ENCODE measurements at places on chromosomes 7 and 10. TPM values are rescaled to one million over a fixed set of nuclear protein-coding genes. Genes with fewer than 3 reads are reported as not detected.

DNA sequence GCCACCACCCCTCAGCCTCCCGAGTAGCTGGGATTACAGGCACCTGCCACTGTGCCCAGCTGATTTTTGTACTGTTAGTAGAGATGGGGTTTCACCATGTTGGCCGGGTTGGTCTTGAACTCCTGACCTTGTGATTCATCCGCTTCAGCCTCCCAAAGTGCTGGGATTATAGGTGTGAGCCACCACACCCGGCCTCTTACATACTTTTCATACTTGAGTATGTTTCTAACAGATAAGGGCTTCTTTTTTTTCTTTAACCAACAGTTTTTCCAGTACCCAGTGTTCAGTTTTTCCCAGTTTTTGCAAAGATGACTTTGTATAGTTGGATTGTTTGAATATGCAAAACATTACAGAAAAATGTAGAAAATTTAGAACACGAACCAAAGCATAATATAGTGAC is 7.7 kb downstream of the EIF4H start:
- no peaks in the 10 kb centered on the region for H3K27me3 ChIP-seq
- H3K4me3 ChIP-seq, result no peak overlapping the region
- H3K36me3 ChIP-seq, result peaks cover 2% of the 10 kb centered on the region
- H3K4me1 ChIP-seq, result peaks cover 91% of the 10 kb centered on the region

Gene TBX20
- total RNA-seq, result 0.17 TPM

Gene PSD
- 28.3 TPM for total RNA-seq

DNA sequence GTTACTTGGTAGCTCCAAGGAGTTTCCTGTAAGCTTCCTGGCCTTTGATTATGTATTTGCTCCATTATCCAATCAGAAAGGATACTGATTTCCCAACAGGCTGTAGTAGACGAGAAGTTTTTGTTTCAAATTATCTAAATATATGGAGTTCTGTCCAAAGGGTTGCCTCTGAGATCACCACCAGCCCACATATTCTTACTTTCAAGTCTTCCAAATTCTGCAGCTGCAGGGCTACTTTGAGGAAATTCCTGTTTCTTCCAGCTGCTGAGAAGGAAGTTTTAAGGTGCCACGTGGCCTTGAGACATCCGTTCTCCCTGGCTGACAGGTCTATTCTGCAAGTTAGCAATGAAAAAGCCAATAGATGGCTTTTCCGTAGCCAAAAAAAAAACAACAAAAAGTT is 286.0 kb downstream of the TWIST1 start:
- no peaks in the 10 kb centered on the region for H3K36me3 ChIP-seq
- no peaks in the 10 kb centered on the region for H3K27me3 ChIP-seq
- no peak for DNase-seq
- H3K27ac ChIP-seq, result no peak overlapping the region
- H3K4me1 ChIP-seq, result no peaks in the 10 kb centered on the region
- H3K4me3 ChIP-seq, result no peak overlapping the region

- no peak overlapping the region for H3K27ac ChIP-seq
- no peak overlapping the region for H3K4me3 ChIP-seq
- no peaks in the 10 kb centered on the region for H3K36me3 ChIP-seq
- no peaks in the 10 kb centered on the region for H3K27me3 ChIP-seq
Measured at GRCh38 chr10:87767253-87767652, 50.8 kb downstream of the ATAD1 start.

- no peak overlapping the region for H3K27ac ChIP-seq
- H3K27me3 ChIP-seq, result no peaks in the 10 kb centered on the region
- no peak for DNase-seq
Measured at GRCh38 chr10:77458986-77459590, 178.5 kb downstream of the KCNMA1 start.

Gene SPDYE11
- not detected for total RNA-seq

DNA sequence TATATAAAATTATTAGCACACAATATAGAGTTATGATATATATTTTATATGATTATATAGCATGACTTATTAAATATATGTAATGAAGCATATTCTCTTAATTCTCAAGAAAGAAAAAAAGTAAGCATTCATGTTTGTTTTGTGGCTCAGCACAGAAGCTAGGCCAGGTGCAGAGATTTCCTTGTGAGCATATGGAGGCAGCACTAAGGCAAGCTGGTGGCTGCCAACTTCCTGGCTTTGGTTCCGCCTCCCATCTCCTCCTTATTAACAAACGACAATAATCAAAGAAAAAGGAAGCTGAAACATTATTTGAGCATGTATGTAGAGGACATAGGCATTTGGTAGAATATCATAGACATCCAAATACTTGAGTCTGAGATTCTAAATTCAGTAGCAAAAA is 130.3 kb downstream of the ST7 start:
- H3K27ac ChIP-seq, result no peak overlapping the region
- DNase-seq, result no peak
- peaks cover 20% of the 10 kb centered on the region for H3K4me1 ChIP-seq
- H3K4me3 ChIP-seq, result no peak overlapping the region

DNA sequence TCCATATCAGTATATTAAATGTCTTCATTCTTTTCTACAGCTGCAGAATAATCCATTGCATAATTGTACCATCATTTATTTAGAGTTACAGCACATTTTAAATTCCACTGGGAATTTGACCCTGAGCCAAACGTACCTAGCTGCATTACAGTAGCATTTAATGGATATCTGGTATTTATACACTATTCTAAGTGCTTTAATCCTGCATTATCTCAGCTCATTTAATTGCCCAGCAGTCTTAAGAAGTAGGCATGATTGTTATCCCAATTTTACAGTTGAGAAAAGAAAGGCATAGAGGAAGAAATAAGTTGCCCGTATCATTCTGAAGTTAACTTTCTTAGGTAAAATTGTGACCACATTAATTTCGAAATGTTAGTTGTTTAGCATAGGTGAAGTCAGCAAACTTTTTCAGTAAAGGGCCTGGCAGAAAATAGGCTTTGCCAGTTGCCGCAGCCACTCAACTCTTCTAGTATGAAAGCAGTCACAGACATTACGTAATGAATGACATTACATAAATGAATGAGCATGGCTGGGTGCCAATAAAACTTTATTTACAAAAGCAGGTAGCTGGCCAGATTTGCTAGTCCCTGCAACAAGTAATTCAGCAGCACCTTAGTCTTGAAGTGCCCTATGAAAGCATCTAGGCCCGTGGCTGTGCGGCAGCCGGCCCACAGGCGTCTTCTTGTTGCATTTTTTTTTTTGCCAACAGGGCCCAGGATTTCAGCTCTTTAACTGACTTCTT is 30.0 kb downstream of the GUSB start:
- H3K4me1 ChIP-seq, result peaks cover 2% of the 10 kb centered on the region
- peaks cover 25% of the 10 kb centered on the region for H3K36me3 ChIP-seq
- H3K27ac ChIP-seq, result no peak overlapping the region
- H3K27me3 ChIP-seq, result no peaks in the 10 kb centered on the region
- peak; percentile 60 for DNase-seq
- H3K4me3 ChIP-seq, result no peak overlapping the region

DNA sequence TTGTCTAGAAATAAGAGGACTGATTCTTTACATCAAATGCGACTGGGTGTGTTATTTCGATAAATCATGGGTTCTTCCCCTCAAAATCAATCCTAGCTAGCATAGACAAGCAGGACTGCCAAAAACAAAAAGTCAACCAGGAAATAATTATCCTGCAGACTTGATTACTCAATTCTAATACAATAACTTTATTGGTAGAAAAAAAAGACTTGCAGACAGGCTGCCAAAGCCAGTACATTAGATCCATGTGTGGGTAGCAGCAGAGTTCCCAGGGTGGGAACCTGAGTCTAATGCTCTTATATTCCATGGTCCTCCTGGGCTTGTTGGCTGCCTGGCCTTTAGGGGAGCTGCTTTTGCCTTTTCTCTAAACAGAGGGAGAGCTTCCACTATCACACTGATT is 7.8 kb downstream of the AFAP1L2 start:
- H3K27me3 ChIP-seq, result no peaks in the 10 kb centered on the region
- peaks cover 4% of the 10 kb centered on the region for H3K4me1 ChIP-seq
- no peak for DNase-seq
- H3K4me3 ChIP-seq, result no peak overlapping the region
- no peak overlapping the region for H3K27ac ChIP-seq
- no peaks in the 10 kb centered on the region for H3K36me3 ChIP-seq

Gene CPN1
- not detected for total RNA-seq

GRCh38 chr7:158820656-158821055 is 8.7 kb downstream of the ESYT2 start:
- no peak for DNase-seq
- H3K27ac ChIP-seq, result peak overlapping the region; percentile 82
- peaks cover 4% of the 10 kb centered on the region for H3K36me3 ChIP-seq
- H3K4me3 ChIP-seq, result no peak overlapping the region

DNA sequence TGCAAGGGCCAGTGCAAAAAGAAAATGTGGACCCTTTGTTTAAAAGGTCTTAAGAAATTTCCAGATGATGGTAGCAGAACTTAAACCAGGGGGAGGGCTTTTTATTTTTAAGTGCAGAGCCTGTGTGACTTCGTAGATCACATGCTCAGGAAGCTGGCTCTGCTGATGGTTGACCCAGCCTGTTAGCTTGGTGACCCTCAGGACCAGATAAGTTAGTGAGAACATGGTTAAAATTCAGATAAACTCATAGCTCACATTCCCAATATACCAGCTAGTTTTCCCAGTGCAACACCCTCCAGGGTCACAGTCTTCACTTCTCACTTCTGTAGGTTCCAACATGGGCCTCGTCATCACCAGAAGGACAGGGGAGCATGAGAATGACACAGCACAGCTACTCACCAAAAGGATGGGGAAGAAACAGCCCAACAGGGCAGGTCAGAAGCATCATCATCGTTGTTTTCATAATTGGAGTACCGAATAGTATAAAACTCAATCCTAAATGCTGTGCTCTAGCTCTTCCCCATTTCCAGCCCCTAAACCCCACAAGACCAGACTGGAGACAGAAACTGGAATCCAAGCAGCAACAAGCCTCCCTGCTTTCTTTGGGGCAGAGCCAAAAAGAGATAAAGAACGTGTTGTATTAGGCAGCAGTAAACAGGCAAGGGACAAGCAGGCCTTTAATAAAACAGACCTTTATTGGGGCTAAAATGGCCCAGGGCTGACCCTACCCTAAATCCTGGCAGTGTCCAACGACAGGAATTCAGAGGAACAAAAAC is 102.2 kb upstream of the ANKRD1 start:
- no peaks in the 10 kb centered on the region for H3K27me3 ChIP-seq
- H3K27ac ChIP-seq, result peak overlapping the region; percentile 13
- no peaks in the 10 kb centered on the region for H3K4me1 ChIP-seq
- no peak for DNase-seq
- no peak overlapping the region for H3K4me3 ChIP-seq
- no peaks in the 10 kb centered on the region for H3K36me3 ChIP-seq

- H3K27ac ChIP-seq, result no peak overlapping the region
- no peaks in the 10 kb centered on the region for H3K4me1 ChIP-seq
- H3K4me3 ChIP-seq, result no peak overlapping the region
- no peak for DNase-seq
Measured at GRCh38 chr7:1257221-1257620, 24.5 kb downstream of the UNCX start.

GRCh38 chr7:154696556-154696955 is 306.4 kb downstream of the PAXIP1 start:
- no peak overlapping the region for H3K27ac ChIP-seq
- DNase-seq, result no peak
- no peaks in the 10 kb centered on the region for H3K4me1 ChIP-seq
- H3K36me3 ChIP-seq, result no peaks in the 10 kb centered on the region
- H3K4me3 ChIP-seq, result no peak overlapping the region

Gene PTF1A
- not detected for total RNA-seq

DNA sequence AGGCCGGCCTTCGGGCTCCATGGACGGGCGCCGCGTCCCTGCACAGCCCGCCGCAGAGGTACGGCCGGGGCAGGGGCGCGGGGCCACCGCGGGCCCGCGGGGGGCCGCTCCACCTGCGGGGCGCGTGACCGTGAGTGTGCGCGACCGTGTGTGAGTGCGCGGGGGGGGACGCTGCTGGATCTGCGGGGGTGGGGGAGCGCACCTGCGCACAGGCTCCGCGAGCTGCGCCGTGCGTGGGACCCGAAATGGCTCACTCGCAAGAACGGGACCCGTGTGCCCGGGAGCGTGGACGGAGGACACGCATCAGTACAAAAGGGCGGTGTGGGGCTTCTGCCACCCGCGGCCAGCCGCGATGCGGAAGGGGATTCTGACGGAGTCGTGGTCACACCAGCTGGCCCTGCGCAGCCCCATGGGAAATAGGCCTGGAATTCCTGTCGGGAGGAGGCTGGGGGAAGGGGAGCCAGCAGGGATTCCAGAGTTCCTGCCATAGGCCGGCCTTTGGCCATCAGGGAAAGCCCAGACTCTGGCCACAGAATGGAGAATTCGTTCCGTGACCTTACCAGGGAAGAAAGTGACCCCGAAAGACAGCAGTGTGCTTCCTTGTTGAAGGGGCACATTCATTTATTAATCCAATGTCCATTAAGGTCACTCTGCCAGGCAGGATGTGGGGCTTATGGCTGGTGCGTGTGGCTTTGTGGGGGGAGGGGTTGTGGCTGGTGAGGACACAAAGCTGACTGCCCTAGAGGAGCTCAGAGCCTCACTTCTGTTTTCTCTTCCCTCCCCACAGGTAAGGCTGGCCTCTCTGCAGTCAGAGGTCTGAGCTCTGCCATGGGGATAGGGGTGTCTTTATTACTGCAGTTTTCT is 494 bp downstream of the REPIN1 start:
- peak overlapping the region; percentile 94 for H3K27ac ChIP-seq
- H3K4me1 ChIP-seq, result peaks cover 23% of the 10 kb centered on the region
- no peaks in the 10 kb centered on the region for H3K27me3 ChIP-seq
- peak overlapping the region; percentile 96 for H3K4me3 ChIP-seq

Gene LRRC4
- 15.2 TPM for total RNA-seq

- H3K4me3 ChIP-seq, result no peak overlapping the region
- no peaks in the 10 kb centered on the region for H3K27me3 ChIP-seq
- no peaks in the 10 kb centered on the region for H3K36me3 ChIP-seq
- DNase-seq, result no peak
- H3K27ac ChIP-seq, result no peak overlapping the region
Measured at GRCh38 chr7:78315119-78315518, 516.5 kb downstream of the PHTF2 start.

Gene SYCE1
- not detected for total RNA-seq

Gene NCAPG2
- 8.6 TPM for total RNA-seq

GRCh38 chr7:96654630-96655188 is 54.9 kb downstream of the SEM1 start:
- no peaks in the 10 kb centered on the region for H3K27me3 ChIP-seq
- no peak overlapping the region for H3K4me3 ChIP-seq
- H3K27ac ChIP-seq, result no peak overlapping the region
- no peak for DNase-seq
- H3K4me1 ChIP-seq, result no peaks in the 10 kb centered on the region

GRCh38 chr7:93981480-93981874 is 22.7 kb downstream of the BET1 start:
- H3K4me1 ChIP-seq, result no peaks in the 10 kb centered on the region
- no peaks in the 10 kb centered on the region for H3K36me3 ChIP-seq
- H3K27me3 ChIP-seq, result no peaks in the 10 kb centered on the region
- H3K4me3 ChIP-seq, result no peak overlapping the region

Gene RBP3
- not detected for total RNA-seq

DNA sequence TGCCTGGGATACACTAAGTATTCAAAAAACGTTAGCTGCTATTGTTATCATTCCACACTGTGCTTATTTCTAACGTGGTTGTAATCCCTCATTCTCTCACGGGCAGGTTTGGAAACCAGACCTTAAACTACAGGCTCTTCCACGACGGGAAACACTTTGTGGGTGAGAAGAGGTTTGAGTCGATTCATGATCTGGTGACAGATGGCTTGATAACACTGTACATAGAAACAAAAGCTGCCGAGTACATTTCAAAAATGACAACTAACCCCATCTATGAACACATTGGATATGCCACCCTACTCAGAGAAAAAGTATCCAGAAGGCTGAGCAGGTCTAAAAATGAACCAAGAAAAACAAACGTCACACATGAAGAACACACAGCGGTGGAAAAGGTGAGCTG is 163.2 kb upstream of the PRR15 start:
- no peaks in the 10 kb centered on the region for H3K36me3 ChIP-seq
- H3K4me1 ChIP-seq, result no peaks in the 10 kb centered on the region
- no peaks in the 10 kb centered on the region for H3K27me3 ChIP-seq
- no peak overlapping the region for H3K4me3 ChIP-seq
- no peak overlapping the region for H3K27ac ChIP-seq
- no peak for DNase-seq
